Hematopoietic multipotent progenitor cell (in vitro differentiated cells): ENCODE measurements at places on chromosomes 13 and 19.

GRCh38 chr13:100460791-100461190, 127.8 kb downstream of the GGACT start:
- no peak for DNase-seq

DNA sequence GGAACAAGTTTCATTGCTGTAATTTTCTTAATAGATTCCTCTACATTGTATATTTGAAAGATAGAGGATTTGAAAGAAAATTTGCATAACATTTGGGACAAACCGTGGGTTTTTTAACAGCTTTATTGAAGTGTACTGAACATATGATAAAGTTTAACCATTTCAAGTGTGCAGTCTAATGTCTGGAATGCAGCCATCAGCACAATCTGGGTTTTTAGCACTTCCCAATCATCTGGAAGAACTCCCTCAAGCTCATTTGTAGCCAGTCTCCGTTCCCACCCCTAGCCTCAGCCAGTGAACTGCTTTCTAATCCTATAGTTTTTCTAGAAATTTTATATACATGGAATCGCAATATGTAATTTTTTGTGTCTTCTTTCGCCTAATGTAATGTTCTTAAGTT, 12.6 kb downstream of the METTL21C start:
- DNase-seq = no peak

DNA sequence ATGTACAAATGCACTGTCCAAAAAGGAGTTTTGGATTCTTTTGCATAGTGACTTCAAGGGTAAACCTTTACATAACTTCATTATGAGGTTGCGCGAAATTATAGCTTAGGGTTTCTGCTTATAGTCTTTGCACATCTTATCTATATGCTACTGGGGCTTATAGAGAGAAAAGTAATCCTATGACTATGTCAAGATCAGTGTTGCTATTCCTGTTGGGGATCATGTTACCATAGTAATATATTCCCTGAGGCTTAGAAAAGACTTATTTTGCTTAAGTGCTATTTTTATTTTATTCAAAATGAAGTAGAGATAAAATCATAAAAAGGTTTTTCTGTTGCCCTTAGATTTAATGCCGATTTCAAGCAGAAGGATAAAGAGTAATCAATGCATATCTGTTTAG, 14.7 kb upstream of the POSTN start:
- no peak for DNase-seq

- peak; percentile 83 for DNase-seq
These were observed 2.3 kb downstream of the SPACA4 start for GRCh38 chr19:48608798-48609263.

DNA sequence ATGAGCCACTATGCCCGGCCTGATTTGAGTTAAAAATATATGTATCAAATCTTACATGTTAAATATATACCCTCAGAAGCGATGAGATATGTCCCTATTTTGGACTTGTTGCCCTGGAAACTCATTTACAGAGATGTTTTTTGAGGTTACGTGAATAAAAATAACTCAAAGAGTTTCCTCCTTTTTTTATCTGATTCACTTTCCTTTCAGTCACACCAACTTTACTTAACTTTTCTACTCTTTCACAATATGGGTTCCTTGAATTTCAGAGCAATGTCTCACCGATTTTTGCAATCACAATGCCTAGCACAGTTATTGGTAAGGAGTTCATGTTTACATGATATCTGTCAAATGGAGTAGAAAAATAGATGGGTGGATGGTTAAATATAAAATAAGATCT, 2.3 kb downstream of the OR7C2 start:
- peak; percentile 85 for DNase-seq
